AG10803 (cell line): ENCODE measurements at places on chromosomes 12 and 14.

DNA sequence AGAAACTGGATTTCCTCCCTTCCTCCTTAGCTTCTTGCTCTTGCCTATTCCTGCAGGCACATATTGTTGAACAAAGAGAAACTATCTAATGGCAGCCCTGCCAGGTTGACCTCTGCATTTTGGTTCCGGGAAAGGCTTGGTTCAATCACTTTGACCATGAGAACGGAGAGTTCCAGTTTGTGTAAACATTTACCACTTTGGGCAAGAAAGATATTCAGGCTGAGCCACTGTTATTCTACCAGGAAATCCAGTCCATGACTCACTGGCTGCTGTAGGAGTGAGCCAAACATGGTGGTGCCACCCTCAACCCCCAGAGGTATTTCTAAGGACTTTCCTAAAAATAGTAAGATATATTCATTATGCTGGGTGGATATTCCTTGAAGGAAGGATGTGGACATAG lies 242.2 kb upstream of the OR4E1 start:
- DNase-seq: no peak

DNA sequence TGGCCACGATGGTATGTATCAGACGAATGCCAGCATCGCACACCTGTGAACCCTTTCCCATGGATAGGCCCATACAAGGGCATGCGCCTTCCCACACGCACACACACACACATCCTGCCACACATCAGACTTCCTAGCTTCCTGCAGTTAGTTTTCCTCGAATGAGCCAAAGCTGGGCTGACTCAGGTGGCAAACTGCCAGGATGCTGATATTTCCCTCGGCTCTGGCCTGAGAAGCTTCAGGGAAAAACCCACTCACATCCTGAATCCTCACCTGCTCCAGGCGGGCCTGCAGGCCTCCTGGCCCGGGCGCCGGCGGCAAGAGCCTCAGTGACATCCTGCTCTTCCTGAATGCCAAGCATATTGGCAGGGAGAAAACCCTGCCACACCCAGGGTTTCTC lies 22.4 kb downstream of the CALM1 start:
- DNase-seq: peak; percentile 91

DNA sequence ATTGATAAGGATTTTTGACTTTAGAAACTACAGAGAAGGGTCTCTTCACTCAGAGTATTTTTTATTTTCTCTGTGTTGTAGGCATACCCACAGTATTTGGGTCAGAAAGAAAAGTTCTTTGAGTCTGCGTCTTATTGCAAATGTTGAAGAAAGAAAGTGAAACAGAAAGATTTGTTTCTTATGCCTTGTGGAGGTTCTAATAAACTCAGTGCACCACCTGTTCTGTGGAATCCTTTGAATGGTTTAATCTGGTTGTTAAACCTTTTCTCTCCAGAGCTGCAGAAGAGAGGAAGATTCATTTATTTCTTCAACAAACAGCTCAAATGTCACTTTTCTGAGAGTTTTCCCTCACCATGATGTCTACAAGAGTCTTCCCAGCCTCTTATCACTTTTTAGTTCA lies 146.6 kb upstream of the PLEKHG7 start:
- no peak for DNase-seq

DNA sequence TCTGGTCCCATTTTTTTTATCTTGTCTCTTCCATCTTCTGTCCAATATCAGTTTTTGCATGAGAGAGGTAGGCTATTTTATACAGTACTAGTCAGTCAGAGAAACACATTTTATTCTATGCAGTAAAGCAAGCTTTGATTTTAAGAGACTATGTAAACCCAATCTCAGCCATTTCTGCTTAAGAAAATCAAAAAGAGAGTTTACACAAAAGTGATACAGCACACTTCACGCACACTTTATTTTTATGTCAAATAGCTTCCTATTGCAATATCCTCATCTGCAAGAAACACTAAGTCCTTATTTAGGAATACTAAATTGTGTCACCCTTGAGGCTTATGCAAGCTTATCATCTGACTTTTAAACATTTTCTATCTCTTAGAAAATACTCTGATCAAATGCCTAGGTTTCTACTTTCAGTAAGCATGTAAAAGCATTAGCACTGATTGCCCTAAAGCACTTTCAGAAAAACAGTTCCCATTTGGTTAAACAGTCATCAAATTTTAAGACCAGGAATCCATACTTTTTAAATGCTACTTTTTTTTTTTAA lies 78.3 kb downstream of the MED13L start:
- peak; percentile 9 for DNase-seq
